ENCODE measurements at places on chromosomes 11 and 22.
A peak's percentile ranks its signal among the peaks of the same experiment; 100 is the strongest.

DNA sequence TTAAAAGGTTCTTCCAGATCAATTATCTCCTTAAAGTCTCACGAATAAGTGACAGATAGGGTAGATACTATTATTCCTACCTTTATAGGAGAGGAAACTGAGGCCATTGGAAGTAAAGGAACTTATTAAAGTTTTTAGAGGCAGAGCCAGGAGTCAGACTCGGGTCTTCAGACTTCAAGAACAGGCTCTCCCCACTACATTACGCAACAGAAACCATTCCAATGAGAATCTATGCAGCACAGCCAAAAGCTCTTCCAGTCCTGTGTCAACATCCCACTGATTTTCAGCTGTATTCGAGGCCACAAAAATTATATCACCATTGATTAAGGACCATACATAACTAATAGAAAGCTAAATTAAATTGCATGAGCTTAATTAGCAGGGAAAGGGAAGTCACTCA, 77.4 kb downstream of the RELT start:
- DNase-seq = peak; percentile 39

- DNase-seq = no peak
These were observed 357.2 kb downstream of the TMEM135 start for GRCh38 chr11:87394924-87395323.

GRCh38 chr11:86481399-86481798, 106.7 kb downstream of the CCDC81 start:
- DNase-seq = no peak

DNA sequence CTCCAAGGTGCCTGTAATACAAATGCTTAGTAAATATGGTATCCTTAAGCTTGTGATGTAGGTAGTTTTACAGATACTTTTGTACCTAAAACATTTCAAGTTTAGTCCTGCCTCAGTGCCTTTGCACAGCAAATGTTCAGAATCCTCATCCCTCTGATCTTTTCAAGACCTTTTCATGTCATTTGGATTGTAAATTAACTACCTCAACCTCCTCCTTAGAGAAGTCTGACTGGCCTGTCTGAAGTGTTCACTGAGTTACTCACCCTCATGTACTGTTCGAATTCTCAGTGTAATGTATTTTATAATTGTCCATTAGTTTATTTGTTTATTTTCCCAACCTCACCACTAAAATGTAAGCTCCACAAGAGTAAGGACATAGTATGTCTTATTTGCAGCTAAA, 147.5 kb downstream of the ELP4 start:
- no peak for DNase-seq

GRCh38 chr11:72685560-72686480, 11.6 kb upstream of the PDE2A start:
- peak; percentile 19 for DNase-seq

GRCh38 chr22:19831016-19831415, 23.7 kb downstream of the GNB1L start:
- no peak for DNase-seq

DNA sequence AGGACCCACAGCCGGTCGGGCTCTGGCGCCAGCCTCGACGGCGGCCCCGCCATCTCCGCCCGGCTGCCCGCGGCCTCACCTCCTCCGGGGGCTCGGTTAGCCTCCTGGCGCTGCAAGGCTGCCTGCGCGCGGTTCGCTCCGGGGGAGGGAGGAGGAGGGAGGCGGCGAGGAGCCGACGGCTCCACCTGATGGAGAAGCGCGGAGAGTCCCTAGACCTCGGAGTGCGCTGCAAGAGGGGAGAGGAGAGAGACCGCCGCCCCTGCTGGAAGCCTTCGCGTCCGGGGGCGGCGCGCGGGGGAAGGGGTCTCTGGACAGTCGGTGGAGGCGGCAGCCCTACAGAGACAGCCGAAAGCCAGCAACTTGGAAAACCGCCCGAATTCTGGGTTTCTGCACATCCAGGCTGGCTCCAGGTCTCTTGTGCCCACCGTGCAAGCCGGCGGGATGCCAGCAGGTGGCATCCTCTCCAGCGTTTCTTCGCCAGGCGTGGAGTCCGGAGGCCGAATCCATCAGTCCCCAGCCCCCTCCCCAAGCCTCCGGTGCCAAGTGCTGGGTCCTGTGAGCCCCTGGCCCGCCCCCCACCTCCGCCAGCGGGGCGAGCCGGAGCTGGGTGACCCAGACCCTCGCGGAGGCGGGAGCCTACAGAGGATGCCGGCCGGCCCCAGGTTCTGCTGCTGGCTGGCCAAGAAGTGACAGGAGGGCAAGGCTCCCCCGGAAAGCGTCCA, 2.9 kb upstream of the KIRREL3 start:
- DNase-seq = peak; percentile 58

- DNase-seq = no peak
These were observed 19.1 kb downstream of the FAM181B start for GRCh38 chr11:82714346-82715174.

DNA sequence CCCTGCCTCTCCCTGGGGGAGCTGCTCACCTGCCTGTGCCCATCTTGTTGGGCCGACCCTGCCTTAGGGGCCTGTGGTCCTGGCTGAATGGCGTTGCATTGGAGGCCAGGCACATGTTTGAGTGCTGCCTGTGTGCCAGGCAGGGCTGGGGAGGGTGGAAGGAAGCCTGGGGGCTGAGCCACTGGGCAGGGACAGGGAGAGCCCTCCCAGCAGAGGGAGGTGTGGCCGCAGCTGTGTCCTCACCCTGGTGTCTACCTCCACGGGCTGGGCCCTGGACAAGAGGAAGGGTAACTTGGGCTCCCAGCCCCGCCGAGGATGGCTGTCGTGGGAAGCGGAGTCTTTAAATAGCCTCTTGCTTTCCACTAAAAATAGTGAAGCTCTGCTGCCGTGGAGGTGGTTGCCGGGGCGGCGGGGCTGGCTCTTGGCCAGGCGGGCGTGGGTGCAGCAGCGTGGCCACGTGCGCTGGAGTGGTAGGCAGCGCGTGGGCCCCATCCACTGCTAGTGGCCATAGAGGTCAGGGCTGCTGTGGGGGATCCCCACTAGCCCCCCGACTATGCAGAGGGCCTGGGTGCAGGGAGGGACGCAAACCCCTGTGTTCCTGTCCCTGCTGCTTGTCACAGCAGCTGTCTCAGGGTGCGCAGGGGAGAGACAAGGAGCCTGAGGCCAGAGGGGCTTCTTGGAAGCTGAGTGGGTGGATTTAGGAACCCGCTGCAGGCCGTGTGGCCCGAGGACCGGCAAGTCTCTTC, 6.2 kb downstream of the ZDHHC8 start:
- DNase-seq = no peak

- no peak for DNase-seq
These were observed 1.7 kb upstream of the LRRC4C start for GRCh38 chr11:41461057-41461681.

GRCh38 chr11:93493252-93493897, 49.8 kb downstream of the SMCO4 start:
- DNase-seq = no peak

- no peak for DNase-seq
These were observed 27.8 kb downstream of the KCNQ1 start for GRCh38 chr11:2472428-2473186.

DNA sequence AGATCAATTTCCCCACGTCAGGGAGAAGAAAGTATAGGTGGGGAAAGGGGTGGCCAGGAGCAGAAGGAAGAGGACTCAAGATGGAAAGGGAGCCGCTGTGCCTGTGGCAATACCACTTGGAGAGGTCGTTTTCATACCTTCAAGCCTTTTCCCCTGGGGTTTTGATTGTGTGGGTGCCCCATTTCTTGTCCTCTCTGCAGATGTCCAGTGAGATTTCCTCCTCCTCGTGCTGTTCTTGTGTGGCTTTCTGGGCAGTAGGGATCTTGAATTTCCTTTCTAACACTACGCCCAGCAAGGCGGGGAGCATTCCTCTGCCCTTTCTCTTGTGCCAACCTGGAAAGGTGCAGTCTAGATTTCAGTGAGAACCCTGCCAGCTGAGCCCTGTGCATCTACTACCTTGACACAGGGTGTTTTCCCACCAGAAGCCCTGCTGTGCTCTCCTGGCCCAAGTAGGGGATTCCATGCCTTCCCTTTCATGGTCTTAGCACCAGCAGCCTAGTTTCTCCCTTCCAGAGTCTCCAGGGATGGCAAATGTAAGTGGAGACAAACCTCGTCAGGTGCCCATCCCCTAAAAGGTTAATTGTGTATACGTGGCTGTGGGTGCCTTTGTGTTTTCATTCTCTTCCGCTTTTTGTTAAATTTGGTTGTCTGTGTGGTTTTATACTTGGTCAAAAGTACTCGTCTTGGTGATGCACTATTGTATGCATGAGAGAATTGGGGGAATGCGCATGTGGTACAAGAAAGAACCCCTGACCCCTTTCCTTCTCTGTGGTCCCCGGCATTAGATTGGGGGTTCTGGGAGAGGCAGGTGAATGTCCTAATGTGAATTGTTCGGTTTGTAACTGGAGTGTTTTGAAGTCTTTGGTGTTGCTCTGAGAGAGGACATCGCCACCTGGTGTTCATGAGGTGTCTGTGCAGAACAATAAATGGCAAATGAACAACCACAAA, 71.4 kb upstream of the MPEG1 start:
- DNase-seq = peak; percentile 57

GRCh38 chr11:93668171-93668570, 6.7 kb downstream of the CEP295 start:
- peak; percentile 5 for DNase-seq

GRCh38 chr11:128422576-128423370, 164.6 kb downstream of the ETS1 start:
- no peak for DNase-seq

- DNase-seq = no peak
These were observed 1.6 kb downstream of the PTPRCAP start for GRCh38 chr11:67435727-67436458.

GRCh38 chr22:22713416-22713815, 69.0 kb downstream of the GGTLC2 start:
- DNase-seq = no peak

- no peak for DNase-seq
These were observed 915.6 kb downstream of the TBC1D22A start for GRCh38 chr22:47678048-47678447.

DNA sequence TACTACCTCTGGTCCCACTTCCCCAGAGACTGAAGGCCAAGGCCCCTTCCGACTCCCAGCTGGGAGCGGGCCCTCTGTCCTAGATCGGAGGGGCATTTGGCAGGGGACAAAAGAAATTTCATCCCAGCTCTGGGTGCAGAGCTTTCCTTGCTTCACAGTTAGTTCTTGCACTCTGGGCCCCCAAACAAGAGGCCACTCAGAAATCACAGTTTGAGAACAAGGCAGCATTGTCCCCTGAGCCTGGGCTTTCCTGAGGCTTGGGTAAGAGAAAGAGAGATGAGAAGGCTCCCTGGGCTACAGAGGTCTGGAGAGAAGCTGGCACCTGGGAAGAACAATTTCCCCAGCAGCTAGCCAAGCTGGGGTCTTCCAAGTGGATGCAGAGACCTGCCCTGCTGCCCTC, 71.8 kb upstream of the NCAM1 start:
- no peak for DNase-seq

- peak; percentile 78 for DNase-seq
These were observed 59.7 kb downstream of the MYH9 start for GRCh38 chr22:36327922-36328551.

- DNase-seq = no peak
These were observed 200.1 kb upstream of the CTSC start for GRCh38 chr11:88537613-88538012.

- DNase-seq = peak; percentile 36
These were observed 276.5 kb downstream of the ETS1 start for GRCh38 chr11:128310676-128311445.

DNA sequence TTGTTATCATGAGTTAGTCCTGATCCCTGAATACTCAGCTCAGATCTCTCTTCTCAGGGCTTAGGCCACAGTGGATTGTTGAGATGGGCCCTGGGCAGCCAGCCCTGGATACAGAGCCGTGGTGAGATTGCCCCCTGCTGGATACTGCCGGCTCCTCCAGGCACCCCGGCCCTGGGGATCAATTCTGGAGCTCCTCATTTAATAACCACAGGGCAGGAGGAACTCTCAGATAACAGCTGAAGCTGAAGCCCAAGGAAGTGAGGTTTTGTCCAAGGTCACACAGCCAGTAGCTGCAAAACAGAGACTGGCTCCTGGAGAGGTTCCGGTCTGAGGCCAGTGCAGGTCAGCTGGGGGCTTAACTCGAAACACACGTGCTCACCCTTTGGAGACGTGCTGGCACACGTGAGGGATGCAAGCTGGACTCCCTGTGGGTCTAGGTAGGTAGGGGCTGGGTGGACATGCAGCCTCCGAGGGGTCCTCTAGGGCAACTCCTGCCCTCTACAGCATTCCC, 16.0 kb downstream of the USH1C start:
- peak; percentile 28 for DNase-seq

DNA sequence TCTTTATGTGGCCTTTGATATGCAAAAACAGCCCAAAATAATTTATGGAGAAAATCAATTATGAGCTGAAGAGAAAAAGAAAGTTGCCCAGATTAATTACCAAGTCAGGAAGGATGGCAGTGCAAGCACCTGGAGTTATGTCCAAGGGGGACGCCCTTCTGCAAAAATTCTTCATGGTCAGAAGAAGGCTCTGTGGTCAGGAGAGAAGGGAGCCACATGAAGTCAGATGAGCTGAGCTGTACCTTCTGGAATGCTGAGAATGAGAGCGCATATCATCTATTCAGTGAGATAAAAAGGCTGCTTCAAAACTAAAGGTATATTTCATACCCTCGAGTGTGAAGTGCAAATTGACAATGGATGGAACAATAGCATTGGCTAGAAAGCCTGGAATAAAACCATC, 607.4 kb downstream of the NTM start:
- DNase-seq = peak; percentile 77

DNA sequence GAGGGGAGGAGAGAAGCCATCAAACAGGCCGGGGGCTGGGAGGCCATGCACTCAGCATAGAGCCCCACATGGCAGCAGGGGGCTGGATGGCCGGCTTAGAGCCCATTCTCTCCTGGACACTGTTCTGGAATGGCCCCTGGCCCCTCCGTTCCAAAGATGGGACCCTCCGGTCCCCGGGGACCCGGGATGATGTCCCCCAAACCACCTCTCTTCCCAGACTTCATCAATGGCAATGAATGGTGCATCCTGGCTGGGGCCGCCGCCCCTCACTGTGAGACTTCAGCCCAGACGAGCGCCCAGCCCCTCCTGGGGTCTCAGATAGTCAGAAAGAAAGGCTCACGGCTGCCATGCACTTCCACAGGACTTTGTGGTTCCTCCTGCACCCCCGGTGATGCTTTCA, 13.8 kb upstream of the RTN4R start:
- DNase-seq = no peak

DNA sequence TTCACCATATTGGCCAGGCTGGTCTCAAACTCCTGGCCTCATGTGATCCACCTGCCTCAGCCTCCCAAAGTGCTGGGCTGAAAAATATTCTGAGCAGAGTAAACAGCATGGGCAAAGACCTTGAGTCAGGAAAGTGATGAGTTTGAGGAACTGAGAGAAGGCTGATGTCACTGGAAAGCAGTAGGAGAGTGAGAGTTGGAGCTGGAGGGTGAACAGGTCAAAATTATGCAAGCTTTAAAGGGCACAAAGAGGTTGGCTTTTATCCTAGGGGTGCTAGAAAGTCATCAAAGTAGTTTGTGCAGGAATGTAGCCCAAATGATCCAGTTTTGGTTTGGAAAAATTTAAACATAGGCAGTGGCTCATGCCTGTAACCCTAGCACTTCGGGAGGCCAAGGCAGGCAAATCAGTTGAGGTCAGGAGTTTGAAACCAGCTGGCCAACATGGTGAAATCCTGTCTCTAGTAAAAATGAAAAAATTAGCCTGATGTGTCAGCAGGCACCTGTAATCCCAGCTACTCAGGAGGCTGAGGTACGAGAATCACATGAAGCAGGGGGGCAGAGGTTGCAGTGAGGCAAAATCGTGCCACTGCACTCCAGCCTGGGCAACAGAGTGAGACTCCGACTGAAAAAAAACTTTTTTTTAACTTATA, 44.7 kb upstream of the CXCR5 start:
- DNase-seq = no peak

- peak; percentile 95 for DNase-seq
These were observed 120.9 kb downstream of the ME3 start for GRCh38 chr11:86551288-86552092.

GRCh38 chr11:123202155-123203151, 7.4 kb upstream of the CLMP start:
- DNase-seq = peak; percentile 64

All from IMR-90 (cell line).